ENCODE measurements at places on chromosomes 1 and 21.

DNA sequence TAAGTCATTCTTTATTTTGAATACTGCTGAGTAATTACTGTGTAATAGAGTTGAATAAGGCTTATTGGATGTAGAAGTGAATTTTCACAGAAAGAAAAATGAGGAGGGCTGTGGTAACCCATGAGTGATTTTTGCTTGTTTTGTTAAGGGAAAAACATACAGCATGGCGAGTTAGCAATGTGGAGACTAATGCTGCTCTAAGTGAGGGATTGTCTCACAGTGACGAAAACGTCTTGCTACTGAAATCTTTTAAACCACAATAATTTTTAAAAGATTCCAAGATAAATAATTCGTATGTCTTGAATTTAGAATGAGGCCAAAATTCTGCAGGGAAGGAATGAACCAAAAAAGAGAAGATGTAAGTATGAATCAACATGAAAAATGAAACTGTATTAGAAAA lies 16.2 kb upstream of the PLA2G4A start:
- no peak for DNase-seq

- peak; percentile 60 for DNase-seq
Measured at GRCh38 chr1:17045634-17046333, 8.0 kb downstream of the SDHB start.

DNA sequence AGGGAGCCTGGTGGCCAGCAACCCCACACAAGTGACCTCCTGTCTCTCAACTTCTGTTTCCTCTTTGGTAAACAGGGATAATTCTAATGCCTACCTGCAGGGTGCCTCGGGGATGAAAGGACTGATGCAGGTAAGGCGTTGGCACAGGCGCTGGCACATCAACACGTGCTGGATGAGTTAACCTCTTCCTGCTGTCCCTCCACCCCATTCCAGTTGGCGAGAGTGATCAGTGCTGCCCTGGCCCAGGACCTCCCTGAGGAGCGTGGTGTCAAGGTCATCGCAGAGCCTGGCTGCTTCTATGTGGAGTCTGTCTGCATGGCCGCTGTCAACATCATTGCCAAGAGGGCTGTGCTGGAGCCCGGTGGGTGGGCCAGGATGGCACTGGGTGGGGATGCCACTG lies 69.1 kb upstream of the TINAGL1 start:
- DNase-seq: no peak

DNA sequence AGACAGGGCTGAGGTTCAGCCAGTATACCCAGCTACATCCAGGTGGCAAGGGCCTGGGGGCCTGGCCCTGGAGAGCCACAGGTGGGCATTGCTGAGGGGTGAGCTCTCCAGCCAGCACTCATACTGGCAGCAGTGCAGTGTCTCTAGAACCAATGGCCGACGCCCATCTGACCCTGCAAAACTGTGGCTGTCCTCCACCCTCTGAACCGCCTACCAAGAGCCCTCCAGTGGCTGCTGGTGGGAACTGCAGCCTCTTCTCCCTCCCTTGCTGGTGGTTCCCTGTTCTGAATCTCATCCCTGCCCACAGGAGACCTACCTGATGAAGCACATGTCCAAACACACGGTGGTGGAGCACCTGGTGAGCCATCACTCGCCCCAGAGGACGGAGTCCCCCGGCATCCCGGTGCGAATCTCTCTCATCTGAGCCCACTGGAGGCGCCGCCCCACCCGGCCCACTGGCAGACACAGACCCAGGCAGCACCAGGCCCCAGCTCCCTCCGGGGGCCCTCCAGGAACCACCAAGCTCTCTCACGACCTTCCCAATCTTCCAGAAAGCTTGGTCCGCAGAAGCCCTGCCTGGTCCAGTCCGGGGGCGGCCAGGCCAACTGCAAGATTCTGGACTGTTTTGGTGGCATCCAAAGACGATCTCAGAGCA lies 22.1 kb downstream of the A3GALT2 start:
- peak; percentile 62 for DNase-seq

GRCh38 chr1:5501206-5501930 lies 490.9 kb downstream of the NPHP4 start:
- no peak for DNase-seq

DNA sequence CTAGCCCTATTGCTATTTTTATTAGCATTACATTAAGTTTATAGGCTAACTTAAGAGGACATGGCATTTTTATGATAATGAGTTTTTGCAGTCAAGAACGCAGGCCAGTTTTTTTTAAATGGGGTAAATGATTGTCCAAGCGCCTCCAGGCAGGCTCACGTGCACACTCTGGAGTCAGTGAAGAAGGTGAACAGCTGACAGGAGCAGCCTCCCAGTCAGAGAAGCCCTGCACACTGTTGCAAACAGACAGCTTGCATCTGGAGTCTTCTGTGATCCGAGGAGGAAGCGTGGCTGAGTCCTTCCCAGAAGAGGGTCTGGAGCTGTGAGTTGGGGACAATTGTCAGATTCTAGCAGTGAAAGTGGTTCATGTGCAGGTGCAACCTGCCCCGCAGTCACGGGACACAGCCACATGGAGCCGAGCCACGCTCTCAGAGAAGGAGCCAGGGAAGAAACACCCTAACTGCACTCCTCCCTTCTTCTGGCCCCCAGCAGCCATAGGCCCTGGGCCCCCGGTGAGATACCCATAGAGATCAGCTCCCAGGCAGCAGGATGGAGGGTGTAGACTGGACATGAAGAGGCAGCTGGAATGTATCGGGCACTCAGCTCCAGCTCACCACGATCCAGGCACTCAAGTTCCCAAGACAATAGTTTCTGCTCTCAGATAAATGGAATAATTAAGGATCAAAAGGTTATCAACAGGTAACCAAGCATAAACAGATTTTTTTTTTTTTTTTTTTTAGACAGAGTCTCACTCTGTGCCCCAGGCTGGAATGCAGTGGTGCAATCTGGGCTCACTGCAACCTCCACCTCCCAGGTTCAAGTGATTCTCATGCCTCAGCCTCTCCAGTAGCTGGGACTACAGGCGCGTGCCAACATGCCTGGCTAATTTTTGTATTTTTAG lies 26.4 kb downstream of the CAPN2 start:
- DNase-seq: no peak

- DNase-seq: peak; percentile 64
Measured at GRCh38 chr1:155226910-155227260, 18.4 kb downstream of the MTX1 start.

GRCh38 chr1:96178053-96178452 lies 543.5 kb upstream of the PTBP2 start:
- DNase-seq: no peak

DNA sequence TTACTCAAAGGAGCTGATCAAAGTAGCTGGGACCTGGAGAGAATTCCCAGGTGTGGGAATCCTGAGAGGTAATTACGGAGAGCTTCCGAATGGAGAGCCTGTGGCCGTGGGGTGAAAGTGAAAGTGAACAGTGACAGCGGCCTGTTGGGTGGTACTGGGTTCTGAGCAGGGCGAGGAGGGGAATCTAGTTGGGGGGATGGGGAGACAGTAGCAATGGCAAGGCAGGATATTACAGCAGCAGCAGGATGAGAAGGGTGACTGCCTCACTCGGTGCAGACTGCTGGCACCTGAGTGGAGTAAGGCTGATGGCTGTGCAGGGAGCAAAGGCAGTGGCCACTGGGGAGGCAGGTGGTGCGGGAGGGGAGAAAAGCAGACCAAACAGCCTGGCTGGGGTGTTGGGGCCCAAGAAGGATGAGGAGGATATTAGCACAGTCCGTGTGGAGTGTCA lies 70.3 kb upstream of the PRDX6 start:
- DNase-seq: no peak

DNA sequence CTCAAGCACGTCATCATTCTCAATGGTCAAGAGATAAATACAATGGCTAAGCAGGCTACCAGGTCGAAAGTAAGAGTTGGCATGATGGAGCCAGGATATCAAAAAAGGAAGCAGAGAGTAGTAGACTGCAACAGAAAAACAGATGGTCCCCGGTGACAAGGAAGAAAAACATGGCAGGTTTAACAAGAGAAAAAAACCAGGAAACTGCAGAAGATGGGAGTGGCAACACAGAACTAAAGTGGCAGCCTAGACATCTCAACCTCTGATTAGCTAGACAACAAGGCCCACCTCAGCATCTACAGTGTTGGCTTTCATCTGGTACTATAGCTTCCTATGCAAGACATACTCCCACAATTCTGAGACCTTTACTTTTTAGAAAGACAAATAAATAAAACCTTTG lies 3.1 kb downstream of the UBR4 start:
- DNase-seq: no peak

DNA sequence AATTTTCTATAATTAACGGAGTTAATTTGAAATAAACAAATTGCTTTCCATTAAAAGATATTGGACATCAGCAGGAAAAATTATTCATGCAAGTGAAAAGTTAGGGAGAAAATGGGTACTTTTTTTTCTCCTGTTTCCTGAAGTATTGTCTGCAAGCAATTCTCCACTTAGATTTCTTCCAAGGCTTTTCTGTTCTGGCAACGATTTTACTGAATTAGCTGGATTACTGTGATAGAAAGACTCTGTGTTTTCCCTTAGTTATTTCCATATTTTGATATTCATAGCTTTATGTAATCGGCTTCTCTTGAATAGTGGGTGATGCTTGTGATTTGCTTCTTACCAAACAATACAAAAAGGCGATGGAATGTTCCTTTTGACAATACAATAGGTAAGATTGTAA lies 1333.9 kb downstream of the AMY1C start:
- no peak for DNase-seq

DNA sequence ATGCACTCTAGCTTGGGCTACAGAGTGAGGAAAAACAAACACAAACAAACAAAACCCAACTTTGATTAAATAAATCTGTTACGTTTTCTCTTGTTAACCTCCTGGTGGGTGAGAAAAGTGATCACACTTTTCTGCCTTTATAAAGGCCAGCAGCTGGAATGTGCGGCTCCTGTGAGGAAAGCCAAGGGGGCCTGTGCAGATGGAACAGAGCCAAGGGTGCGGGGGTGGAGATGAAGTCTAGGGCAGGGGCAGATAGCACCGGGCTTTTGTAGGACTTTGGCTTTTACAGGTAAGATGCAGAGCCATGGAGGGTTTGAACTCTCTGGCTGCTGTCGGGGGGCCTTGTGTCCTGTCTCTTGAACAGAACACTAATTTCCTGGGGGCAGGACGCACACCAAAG lies 40.7 kb upstream of the GPR37L1 start:
- no peak for DNase-seq

DNA sequence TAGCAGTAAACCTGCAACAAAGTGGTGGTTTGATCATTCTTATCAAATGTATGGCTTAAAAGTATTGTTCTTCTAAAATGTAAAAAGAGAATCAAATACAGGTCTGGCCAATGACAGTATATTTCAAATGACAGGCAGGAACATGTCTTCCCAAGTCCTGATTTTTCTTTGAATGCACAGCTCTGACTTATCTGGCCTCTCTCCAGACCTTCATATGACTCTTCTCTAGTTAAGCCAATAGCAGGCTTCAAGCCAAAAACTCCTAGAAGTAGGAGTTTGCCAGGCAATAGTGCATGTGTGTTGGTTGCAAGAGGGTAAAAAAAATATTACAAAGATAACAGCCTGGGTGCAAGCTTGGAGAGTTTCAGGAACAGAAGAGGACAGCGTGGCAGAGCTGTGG lies 345.5 kb downstream of the SMYD3 start:
- no peak for DNase-seq

GRCh38 chr1:164256456-164256855 lies 302.5 kb upstream of the PBX1 start:
- DNase-seq: no peak

DNA sequence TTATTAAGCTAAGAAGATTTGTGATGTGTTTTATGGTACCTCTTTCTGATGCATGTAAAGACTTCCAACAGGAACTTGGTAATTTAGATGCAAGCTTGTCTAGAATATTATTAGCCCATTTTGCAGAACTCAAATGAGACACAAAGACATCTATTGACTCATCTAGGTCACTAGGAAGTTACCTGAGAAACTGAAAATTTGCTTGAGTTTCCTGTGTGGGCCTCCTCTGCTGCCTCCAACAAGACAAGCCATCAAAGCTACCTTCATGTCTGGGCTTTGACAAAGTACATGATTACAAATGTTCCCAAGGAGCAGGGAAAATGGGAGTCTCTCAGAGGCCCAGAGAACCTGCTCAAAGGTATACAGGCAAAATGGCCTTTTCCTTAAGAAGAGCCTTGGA lies 5.6 kb downstream of the RUNX1 start:
- no peak for DNase-seq

DNA sequence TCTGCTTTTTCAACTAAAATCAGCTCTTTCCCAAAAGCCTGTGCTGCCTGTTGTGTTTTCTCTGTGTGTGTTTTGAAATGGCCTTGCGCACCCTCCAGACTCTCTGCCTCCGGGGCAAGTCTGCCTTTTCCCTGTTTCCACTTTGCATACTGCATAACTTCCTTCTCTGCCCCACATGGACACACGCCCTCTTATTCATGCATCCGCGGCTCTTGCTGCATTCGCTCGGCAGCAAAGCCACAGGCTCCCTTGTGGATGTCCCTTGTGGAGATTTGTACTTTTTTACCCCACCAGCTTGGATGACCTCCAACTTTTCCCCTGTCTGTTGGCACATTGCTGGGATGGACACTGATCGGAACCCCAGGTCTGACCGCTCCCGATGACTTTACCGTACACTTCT lies 147.6 kb downstream of the ADSS2 start:
- no peak for DNase-seq

DNA sequence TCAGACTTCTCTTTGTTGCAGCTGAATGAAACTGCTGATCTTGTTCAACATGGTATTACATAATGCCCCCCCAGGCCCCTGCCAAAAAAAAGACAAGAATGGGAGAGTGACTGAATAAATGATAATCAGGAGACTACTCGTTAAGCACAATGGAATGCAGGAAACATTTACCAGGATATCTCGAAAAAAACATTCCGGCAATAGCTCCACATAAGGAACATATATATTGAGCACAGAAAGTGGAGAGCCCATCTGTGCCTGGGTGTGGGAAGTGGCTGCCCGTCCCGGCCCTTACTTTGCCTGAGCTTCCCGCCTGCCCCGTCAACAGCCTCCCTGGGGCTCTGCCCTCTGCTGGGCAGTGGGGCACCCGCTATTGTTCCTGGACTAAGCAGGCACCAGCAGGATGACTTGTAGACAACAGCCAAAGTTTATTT lies 13.3 kb downstream of the TRIM11 start:
- no peak for DNase-seq

DNA sequence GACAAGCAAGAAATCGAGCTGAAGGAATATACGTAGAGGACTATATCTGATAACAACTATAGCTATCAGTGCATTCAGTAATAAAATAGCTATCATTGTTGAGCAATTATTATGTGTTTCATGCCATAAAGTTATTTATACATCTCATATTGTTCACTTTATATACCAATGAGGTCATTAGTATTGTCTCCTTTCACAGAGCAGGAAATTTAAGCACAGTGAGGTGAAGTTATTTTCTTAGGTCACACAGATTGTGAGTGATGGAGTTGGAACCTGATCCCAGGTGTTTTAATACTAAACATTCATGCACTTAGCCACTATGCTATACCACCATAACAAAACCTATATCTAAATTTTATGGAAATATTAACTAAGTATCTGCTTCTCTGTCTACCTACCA lies 180.5 kb upstream of the DPYD start:
- DNase-seq: no peak

DNA sequence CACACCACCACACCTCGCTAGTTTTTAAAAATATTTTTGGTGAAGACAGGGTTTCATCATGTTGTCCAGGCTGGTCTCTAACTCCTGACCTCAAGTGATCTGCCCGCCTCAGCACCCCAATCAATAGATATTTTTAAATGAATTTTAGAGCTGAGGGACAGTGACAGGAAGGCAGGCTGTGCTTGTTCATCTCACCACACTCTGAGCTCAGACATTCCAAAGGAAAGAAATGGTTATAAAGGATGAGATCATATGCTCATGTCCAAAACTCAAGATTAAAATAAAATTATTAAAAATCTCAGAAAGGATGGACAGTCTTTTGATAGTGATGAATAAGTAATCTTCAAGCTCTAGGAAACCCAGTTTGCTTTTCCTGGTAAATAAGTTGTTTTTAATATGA lies 40.9 kb downstream of the L1TD1 start:
- DNase-seq: no peak

All from Ammon's horn (tissue), 1 donor.